Hypothalamus (tissue), 51 donors: ENCODE measurements at places on chromosomes 1 and 21.

DNA sequence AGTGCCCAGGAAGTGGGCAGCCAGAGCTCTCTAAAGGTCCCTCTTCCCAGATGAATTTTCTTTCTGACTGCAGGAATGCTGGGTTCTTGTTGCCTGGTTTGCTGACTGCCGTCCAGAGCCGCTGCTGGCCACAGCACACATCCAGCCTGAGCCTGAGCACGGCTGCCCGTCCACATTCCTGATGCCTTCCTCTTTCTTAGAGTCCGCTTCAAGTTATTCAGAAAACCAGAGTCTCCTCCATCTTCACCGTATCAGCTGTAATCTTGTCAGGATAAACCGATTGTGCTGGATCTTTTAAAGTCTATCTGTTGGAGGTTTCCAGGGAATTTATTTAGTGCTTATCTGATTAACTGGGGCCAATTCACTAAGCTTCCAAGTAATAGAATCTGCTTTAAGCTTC, 84.8 kb upstream of the BCAR3 start:
- no peak for DNase-seq

DNA sequence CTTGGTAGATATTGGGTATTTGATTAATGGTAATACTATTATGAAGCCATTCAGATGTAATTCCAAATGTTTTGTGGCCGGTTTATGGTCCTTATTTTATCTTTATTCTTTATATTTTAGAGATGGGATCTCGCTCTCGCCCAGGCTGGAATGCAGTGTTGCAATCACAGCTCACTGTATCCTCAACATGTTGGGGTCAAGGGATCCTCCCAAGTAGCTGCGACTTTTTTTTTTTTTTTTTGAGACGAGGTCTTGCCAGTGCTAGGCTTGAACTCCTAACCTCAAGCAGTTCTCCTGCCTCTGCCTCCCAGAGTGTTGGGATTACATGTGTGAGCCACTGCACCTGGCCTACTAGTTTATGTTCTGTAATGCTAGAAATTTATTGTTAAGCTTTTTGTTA, 4.7 kb downstream of the DDI2 start:
- no peak for DNase-seq

DNA sequence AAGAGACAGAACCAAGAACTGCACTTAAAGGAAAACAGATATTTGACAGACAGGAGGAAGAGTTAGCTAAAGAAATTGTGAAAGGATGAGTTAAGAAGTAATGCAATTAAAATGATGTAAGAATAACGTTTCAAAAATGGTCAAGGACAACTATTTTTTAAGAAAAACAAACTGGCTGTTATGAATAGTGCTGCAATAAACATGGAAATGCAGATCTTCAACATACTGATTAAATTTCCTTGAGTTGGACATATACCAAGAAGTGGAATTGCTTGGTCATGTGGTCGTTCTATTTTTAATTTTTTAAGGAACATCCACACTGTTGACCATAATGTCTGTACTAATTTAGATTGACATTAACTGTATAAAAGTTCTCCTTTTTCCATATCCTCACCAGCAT, 23.1 kb upstream of the PHTF1 start:
- no peak for DNase-seq

DNA sequence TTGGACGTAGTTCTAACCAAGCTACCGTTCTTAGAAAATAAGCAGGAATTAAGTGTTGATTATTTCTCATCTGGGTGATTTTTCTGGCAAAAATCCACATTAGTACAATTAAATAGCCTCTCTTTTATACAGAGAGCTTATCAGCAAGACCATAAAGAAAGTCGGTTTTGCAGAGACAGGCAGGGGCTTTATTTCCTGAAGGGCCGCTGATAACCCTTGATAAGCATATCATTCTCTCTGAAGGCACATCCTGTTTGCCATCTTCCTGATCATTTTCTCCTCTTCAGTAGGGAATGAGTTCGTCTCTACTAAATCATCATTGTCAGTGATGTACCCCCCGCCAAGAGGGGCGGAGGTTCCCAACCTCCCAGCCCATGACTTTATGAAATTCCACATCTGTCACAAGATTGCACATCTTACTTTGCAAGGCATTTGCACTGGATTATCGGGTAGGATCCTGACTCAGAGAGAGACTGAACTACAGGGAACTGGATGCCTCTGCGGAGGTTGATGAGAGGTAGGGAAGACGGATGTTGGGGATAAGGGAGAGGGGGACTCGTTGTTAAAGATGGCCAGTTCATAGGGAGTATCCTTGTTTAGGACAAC, 115.7 kb downstream of the KCNJ6 start:
- DNase-seq = no peak

DNA sequence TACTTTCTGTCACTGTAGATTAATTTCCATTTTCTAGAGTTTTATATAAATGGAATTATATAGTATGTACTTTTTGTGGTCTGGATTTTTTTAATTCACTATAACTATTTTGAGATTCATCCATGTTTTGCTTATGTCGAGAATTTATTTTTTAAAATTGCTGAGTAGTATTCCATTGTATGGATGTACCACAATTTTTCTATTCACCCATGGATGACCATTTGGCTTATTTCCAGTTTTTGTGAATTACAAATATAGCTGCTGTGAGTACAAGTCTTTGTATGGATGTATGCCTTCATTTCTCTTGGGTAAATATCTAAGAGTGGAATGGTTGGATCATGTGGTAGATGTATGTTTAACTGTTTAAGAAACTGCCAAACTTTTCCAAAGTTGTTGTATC, 3.7 kb upstream of the THEM4 start:
- no peak for DNase-seq

- no peak for DNase-seq
These were observed 159.8 kb upstream of the KCNJ6 start for GRCh38 chr21:38075833-38076587.

GRCh38 chr1:172845371-172845770, 186.5 kb downstream of the FASLG start:
- no peak for DNase-seq

GRCh38 chr1:211495584-211495983, 3.6 kb upstream of the RD3 start:
- no peak for DNase-seq

DNA sequence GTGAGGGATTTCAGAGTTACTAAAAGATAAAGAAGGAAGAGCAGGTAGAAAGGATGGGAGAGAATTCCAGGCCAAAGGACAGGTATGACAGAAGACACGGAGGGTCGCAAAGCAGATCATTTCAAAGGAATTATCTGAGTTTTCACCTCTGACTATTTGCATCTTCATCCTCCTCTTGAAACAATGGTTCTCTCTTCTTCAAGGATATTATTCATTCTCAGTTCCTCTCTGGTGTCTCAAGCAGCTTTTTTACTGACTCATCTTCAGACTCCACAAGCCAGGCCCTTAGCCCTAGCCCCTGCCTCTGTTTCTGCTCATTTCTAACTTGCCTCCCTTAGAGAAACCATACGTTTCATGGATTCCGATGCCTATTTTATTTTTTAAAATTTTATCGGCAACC, 15.0 kb downstream of the DDX59 start:
- no peak for DNase-seq

GRCh38 chr1:63638471-63638870, 45.3 kb downstream of the PGM1 start:
- no peak for DNase-seq

GRCh38 chr1:195516036-195516435, 1092.2 kb downstream of the KCNT2 start:
- DNase-seq = no peak

- no peak for DNase-seq
These were observed 63.5 kb downstream of the DISC1 start for GRCh38 chr1:231690059-231690458.

DNA sequence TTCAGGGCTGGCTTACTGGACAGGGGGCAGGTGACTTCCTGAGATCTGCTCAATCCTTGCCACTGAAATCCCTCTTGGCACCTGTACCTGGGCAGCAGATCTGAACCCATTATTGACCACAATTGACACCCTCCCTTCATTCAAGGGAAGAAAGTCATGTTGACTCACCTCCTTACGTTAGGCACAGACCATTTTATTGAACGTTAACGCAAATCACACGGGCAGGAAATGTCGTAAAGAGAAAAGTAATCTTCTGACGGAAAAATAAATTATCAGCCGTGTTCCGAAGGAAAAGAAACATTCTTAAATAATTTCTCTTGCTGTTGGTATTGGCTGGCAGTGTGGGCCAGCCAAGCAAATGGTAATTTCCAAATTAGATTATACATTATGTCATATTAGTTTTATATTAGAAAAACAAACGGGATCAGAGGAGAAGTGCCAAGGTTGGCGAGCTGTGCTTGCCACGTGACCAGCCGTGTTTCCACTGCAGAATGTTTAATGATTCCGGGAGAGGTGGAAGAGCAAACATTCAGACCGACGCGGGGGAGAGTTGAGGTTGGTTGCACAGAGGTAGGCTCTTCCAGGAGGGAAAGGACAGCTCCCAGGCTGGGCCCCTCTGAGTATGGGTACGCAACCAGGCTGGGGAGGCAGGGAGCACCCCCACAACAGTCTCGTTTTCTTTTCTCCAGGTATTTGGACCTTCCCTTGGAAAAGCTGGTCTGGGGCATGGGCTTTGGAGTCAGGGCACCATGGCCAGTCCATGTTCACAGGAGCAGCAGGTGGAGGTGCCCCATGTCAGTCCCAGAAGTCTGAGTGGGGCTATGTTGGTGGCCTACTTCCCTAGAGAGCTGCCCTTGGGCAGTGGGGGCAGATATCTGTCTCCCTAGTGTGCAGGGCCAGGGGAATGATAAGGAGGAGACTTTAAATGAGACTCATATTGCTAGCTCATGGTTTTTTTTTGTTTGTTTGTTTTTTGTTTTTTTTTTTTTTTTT, 121.1 kb downstream of the FOXD2 start:
- DNase-seq = no peak

GRCh38 chr21:21025742-21026141, 27.5 kb downstream of the NCAM2 start:
- DNase-seq = no peak

DNA sequence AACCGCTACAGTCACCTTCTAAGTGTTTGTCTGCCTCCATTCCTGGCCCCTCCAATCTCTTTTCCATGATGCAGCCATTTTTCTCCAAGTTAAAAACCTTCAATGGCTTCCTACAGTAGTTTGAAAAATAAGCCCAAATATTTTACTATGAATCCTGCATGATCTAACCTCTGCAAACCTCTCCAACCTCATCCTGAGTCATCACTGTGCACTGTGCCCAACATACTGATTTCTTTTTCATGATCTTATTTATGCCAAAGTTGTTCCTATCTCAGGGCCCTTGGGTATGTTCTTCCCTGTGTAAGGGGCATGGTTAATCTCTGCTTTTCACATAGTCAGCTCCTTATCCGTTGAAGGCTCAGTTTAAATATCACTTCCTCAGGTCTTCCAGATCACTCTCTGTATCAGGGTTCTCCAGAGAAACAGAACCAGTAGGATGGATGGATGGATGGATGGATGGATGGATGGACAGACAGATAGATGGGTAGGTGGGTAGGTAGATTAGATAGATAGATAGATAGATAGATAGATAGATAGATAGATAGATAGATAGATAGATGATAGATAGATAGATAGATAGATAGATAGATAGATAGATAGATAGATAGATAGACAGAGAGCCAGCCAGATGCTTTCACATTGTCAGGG, 18.1 kb upstream of the PTPN14 start:
- no peak for DNase-seq

GRCh38 chr1:211519602-211520001, 27.6 kb upstream of the RD3 start:
- DNase-seq = no peak

GRCh38 chr1:25765136-25765922, 34.7 kb upstream of the SELENON start:
- DNase-seq = no peak

DNA sequence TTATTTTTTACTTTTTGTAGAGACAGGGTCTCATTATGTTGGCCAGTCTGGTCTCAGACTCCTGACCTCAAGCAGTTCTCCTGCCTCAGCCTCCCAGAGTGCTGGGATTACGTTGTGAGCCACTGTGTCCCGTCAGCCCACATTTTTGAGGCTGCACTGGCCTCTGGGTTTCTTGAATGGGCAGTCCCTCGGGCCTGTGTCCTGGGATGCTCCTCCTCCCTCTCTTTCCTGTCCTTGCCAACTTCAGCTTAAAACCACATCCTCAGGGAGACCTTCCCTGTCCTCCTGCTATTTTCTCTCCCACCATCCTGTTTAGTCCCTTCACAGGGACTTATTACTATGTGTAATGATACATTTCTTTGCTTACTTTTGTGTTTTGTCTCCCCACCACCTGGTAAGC, 31.4 kb upstream of the LYST start:
- DNase-seq = no peak

DNA sequence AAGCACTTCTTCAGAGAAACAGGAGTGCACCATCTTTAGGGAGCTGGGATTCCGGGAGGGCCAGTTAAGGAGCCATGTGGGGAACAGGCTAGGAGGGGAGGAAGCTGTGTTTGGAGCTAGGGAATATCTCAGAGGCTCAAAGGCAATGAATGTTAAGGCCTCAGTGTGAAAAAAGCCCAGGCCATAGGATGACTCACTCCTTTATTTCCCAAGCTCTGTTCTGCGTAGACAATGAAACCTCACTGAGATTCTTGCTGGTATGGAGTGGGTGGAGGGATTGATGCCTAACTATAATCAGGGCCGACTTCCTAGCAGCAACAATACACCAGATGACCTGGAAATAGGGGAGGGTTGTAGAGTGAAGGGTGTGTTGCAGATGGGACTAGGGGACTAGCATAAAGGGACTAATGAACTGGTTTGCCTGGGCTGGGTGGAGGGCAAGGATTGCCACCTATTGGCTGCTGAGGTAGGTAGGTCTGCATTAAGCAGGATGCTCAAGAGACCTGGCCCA, 2.1 kb downstream of the GNAT2 start:
- no peak for DNase-seq

DNA sequence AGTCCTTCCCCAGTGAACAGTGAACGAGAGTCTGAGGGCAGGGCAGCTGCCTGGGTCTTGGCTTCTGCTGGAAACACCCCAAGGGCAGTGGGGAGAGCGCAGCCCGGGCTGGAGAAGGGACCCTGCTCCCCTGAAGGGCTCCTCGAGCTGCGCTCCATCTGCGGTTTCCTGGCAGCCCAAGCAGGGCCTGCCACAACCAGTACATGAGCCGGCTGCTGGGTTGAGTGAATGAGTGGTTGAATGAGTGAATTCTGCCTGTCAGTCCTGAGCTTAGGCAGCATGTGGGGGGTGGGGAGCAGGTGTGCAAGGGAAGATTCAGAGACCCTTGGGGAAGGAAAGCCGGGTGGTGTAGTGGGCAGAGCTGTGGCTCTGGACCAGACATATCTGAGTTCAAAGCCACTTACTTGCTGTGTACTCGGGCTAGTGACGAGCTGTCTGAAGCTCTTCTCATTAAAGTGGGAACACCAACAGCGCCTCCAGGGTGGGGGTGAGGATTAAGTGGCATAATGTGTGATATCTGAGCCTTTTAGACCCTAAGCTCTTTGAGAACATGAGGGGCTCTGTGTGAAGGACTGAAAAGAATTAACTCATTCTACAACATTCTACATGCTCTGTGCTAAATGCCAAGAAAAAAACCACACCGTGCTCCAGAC, 3.7 kb downstream of the OPRD1 start:
- no peak for DNase-seq

DNA sequence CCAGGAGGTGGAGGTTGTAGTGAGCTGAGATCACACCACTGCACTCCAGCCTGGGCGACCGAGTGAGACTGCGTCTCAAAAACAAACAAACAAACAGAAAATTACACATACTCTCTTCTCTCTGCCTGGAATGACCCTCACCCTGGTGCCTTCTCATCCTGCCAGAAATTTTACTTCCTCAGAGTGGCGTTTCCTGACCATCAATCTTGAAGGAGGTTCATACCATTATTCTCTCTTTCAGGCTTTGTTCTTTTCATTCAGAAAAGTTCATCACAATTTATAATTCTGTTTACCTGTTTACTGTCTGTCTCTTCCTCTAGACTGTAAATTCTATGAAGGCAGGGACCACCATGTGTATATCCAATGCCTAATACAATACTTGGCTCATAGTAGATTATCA, 79.3 kb downstream of the RPS6KA1 start:
- DNase-seq = no peak

GRCh38 chr1:86477682-86478081, 9.0 kb downstream of the CLCA1 start:
- no peak for DNase-seq
